Activated CD8-positive, alpha-beta T cell treated with anti-CD3 and anti-CD28 coated beads, Interleukin-2, amount 10 ng/mL, durations not matched to agents 7 days and 5 days (primary cell): ENCODE measurements at places on chromosomes 13 and 19. TPM values are rescaled to one million over a fixed set of nuclear protein-coding genes. Genes with fewer than 3 reads are reported as not detected.
A peak's percentile ranks its signal among the peaks of the same experiment; 100 is the strongest.

TJP3 gene
- 1.3 TPM for total RNA-seq

DNA sequence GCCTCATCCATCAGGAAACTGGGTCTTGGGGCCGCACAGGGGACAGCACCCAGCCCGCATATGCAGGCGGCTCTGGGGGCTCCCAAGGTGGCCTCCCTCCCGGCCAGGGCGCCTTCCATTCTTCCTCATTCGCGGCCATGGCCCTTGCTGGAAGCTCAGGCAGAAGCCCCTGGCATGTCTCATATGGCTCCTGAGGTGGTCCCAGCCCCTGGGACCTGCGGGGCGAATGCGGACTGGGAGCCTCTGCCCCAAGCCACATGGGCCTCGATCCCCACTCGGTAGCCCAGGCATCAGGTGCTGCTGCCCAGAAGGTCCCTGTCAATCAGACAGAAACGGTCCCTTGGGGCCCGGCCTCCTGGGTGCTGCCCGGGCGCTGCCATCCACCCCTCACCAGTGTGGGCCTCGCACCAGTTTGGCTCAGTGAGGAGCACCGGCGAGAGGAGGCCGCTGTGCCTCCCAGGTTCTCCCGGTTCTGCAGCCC lies 301.6 kb downstream of the TEX29 start:
- H3K4me3 ChIP-seq = no peak overlapping the region
- H3K27me3 ChIP-seq = no peaks in the 10 kb centered on the region
- no peak overlapping the region for H3K27ac ChIP-seq
- DNase-seq = no peak

PLIN4 gene
- total RNA-seq = not detected

DNA sequence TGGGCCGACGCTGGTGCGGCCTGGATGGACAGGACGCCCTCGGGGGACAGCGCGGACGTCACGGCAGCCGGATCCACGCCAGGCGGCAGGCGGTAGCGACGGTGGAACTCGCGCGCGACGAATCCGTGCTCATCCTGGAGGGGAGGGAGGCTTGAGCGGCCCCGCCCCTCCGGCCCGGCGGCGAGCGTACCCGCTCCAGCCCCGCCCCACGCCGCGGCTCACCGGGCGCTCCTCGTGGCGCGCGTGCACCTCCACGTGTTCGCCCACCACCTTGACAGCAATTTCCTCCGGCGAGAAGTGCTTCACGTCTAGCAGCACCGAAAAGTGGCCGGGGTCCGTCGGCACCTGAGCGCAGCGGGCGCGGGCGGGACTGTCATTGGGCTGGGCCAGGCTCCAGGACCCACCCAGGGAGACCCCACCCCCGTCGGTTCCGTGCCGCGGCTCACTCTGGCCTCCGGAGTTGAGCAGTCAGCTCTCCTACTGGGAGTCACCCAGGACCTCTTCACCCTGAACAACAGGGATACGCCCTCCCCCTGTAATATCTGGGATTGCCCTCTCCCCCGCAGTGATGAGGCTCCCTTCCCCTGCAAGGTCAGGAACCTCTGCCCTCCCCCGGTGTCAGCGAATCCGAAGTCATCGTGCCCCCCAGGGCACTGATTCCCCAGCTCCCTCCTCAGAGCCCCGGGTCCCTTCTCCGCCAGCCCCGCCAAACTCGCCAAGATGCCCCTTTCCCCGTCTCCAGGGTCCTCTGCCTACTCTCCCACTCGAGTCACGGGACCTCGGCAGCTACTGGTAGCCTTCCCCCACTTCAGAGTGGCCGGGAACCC lies 1.1 kb downstream of the HSPB6 start:
- H3K27me3 ChIP-seq = no peaks in the 10 kb centered on the region
- no peak overlapping the region for H3K27ac ChIP-seq
- peaks cover 27% of the 10 kb centered on the region for H3K36me3 ChIP-seq
- DNase-seq = peak; percentile 58
- peak overlapping the region; percentile 48 for H3K4me3 ChIP-seq

DNA sequence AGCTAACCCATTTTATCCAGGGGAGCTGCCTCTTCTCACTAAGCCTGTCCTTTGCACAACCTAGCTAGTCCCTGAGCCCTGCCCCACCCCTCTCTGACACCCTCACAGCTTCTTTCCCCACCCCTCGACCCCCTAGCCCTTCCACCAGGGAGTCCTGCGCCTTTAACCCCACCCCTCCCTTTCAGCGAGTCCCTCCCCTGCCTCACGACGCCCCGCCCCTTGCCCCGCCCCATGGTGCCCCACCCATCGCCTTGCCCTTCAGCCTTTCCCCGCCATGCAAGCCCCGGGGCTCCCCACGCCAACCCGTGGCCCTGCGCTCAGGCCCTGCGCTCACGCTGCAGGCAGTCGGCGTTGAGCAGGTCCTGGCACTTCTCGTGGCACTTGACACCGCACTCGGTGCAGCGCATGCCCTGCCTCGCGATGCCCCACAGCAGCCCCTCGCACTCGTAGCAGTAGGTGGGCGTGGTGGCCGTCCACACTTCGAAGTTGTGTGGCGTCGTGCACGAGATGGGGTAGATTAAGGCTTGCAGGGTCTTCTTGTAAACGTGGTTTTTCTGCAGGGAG lies 40.0 kb downstream of the UNC13A start:
- H3K27me3 ChIP-seq = peaks cover 2% of the 10 kb centered on the region
- no peak overlapping the region for H3K27ac ChIP-seq
- H3K36me3 ChIP-seq = no peaks in the 10 kb centered on the region
- H3K4me1 ChIP-seq = no peaks in the 10 kb centered on the region
- no peak overlapping the region for H3K4me3 ChIP-seq
- no peak for DNase-seq

GRCh38 chr13:73467125-73467524 lies 408.3 kb downstream of the KLF5 start:
- DNase-seq = no peak
- H3K4me3 ChIP-seq = no peak overlapping the region
- H3K27ac ChIP-seq = no peak overlapping the region
- no peaks in the 10 kb centered on the region for H3K27me3 ChIP-seq
- no peaks in the 10 kb centered on the region for H3K36me3 ChIP-seq

DNA sequence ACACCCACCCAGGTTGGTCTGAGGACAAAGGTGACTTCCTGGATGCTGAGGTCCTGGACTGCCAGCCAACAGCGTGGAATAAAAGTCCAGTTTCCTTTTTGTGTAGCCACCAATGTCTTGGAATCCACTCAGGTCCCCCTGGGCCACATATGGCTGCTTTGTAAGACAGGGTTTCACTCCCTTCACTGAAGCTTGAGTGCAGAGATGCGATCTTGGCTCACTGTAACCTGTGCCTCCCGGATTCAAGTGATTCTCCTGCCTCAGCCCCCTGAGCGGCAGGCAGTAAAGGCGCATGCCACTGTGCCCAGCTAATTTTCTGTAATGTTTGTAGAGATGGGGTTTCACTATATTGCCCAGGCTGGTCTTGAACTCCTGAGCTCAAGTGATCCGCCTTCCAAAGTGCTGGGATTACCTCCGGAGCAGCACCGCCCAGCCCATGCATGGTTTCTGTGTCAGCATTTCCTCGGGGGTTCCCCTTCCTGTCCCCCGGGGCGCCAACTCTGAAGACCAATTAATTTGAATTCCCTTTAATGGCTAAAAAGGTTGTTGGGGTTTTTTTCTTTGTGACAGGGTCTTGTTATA lies 17.5 kb downstream of the KANK2 start:
- H3K27ac ChIP-seq = no peak overlapping the region
- no peak for DNase-seq
- H3K27me3 ChIP-seq = peaks cover 11% of the 10 kb centered on the region
- no peak overlapping the region for H3K4me3 ChIP-seq

DNA sequence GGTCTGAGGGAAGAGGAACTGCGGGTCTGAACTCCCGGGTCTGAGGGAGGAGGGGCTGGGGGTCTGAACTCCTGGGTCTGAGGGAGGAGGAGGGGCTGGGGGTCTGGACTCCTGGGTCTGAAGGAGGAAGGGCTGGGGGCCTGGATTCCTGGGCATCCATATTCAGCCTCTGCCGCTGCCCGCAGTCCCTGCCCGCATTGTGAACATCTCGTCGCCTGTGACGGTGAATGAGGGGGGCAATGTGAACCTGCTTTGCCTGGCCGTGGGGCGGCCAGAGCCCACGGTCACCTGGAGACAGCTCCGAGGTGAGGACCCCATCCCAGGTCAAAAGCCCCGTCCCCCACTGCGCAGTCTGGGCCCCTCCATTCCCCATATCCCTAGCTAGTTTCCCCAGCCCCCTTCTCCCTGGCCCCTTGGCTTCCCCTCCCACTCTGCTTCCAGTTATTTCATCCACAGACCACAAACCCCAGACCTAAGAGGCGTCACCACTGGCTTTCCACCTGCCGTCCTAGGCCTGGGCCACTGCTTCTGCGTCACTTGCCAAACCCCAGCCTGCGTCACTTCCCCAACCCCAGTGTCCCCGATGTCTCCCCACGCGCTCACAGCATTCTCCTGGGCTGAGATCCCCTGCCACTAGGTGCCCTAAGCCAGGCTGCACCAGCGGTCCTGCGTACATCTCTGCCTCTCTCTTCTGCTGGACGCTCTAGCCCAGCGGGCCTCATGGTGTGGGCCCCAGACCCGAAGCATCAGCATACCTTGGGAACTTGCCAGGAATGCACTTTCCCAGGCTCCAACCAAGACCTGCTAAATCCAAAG lies 13.9 kb downstream of the IGLON5 start:
- peaks cover 20% of the 10 kb centered on the region for H3K4me1 ChIP-seq
- H3K36me3 ChIP-seq = no peaks in the 10 kb centered on the region
- no peak overlapping the region for H3K27ac ChIP-seq
- peaks cover 45% of the 10 kb centered on the region for H3K27me3 ChIP-seq
- no peak overlapping the region for H3K4me3 ChIP-seq
- peak; percentile 40 for DNase-seq

GRCh38 chr13:48009284-48009683 lies 8.2 kb upstream of the SUCLA2 start:
- H3K27me3 ChIP-seq = no peaks in the 10 kb centered on the region
- peaks cover 7% of the 10 kb centered on the region for H3K4me1 ChIP-seq
- DNase-seq = no peak
- H3K4me3 ChIP-seq = no peak overlapping the region
- no peak overlapping the region for H3K27ac ChIP-seq

GRCh38 chr13:79516595-79516994 lies 35.6 kb downstream of the NDFIP2 start:
- DNase-seq = no peak
- H3K27me3 ChIP-seq = no peaks in the 10 kb centered on the region
- H3K27ac ChIP-seq = no peak overlapping the region
- H3K4me1 ChIP-seq = peaks cover 49% of the 10 kb centered on the region
- peaks cover 27% of the 10 kb centered on the region for H3K36me3 ChIP-seq
- H3K4me3 ChIP-seq = no peak overlapping the region

DNA sequence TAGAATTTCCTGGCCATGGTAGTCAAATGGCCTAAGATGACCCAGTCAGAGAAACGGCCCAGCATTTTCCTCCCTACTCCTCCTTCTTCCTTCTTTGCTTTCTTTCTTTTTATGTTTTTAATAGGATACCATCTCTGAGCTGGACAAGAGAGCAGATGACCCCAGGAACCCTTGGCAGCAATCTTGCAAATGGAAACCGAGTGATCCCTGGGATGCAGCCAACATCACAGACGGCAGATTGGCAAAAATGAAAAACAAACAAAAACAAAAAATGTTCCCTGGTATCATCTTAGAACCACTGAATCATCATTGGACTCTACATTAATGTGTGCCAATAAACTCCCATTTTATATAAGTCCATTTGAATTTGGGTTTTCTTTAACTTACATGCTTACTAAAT lies 424.4 kb downstream of the FGF14 start:
- H3K36me3 ChIP-seq = no peaks in the 10 kb centered on the region
- no peak overlapping the region for H3K27ac ChIP-seq
- no peak overlapping the region for H3K4me3 ChIP-seq
- no peak for DNase-seq

ZNF560 gene
- not detected for total RNA-seq

GRCh38 chr13:97125810-97126738 lies 96.1 kb upstream of the MBNL2 start:
- no peaks in the 10 kb centered on the region for H3K36me3 ChIP-seq
- H3K27me3 ChIP-seq = peaks cover 4% of the 10 kb centered on the region
- no peak overlapping the region for H3K27ac ChIP-seq
- DNase-seq = no peak
- no peak overlapping the region for H3K4me3 ChIP-seq

TGFB1 gene
- total RNA-seq = 231 TPM

GRCh38 chr13:106133025-106133424 lies 402.4 kb downstream of the EFNB2 start:
- no peaks in the 10 kb centered on the region for H3K4me1 ChIP-seq
- no peak overlapping the region for H3K4me3 ChIP-seq
- H3K36me3 ChIP-seq = no peaks in the 10 kb centered on the region
- DNase-seq = no peak

GRCh38 chr19:24081056-24081455 lies 5.9 kb upstream of the ZNF254 start:
- peaks cover 19% of the 10 kb centered on the region for H3K36me3 ChIP-seq
- H3K27me3 ChIP-seq = no peaks in the 10 kb centered on the region
- no peak overlapping the region for H3K27ac ChIP-seq
- H3K4me3 ChIP-seq = no peak overlapping the region

DNA sequence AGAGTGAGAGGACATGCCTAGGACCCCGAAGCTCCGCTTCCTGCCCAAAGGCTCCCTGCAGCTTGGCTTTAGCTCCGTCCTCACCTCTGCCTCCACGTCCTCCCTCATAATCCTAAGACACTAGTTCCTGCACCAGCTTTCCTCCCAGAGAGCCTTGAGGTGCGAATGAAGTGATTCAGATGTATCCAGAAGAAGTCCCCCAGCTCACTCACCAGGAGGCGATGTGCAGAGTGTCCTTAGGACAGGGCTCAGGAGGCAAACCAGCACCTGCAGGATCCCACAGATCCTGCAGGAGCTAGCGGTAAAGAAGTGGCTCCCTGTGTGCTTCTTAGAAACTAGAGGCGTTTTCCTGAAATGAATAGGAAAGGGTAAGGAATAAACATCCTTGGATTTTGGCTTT lies 109.7 kb downstream of the HSPH1 start:
- no peak overlapping the region for H3K4me3 ChIP-seq
- H3K27ac ChIP-seq = no peak overlapping the region
- no peaks in the 10 kb centered on the region for H3K36me3 ChIP-seq
- H3K4me1 ChIP-seq = peaks cover 6% of the 10 kb centered on the region

CGB1 gene
- not detected for total RNA-seq

DNA sequence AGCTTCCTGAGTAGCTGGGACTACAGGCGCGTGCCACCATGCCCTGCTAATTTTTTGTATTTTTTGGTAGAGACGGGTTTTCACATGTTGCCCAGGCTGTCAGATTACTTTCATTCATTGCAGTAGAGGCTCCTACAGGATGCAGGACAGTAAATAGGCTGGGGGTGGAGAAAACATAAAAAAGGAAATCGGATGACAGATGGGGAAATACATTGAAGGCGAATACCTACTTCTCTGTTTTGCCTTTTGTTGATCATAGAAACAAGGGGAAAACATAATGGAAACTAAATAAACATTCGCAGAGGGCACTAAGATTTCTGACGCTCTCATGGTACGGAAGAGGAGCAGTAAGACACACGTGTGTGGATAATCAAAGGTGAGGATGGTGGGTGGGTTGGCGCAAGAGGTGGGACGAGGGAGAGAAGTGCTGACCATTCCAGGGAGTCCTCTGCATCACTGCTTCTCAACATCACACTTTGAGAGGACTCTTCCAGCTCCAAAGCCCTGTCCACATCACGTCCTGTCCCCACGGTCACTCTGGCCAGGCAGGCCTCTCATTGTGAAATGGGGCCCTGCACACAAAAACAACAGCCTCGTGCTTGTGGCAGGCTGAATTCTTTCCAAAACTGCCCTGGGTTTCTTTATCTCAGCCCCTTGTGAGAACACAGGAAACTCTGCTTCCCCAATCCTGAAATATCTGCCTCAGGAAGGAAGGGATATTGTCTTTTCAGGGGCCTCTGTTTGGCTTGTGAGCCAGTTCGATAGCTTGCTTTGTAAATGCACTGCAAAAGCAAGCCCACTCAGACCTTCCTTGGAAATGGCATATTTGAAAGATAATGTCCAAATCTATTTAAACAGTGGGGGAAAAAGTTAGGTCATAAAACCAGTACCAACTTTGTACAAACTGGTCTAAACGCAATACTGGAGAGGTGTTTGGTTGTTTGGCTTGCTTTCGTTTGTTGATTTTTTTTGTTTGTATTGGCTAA lies 188.5 kb downstream of the FOXO1 start:
- H3K4me3 ChIP-seq = no peak overlapping the region
- H3K4me1 ChIP-seq = peaks cover 32% of the 10 kb centered on the region
- no peak for DNase-seq
